ENCODE measurements at places on chromosomes 7 and 10.
A peak's percentile ranks its signal among the peaks of the same experiment; 100 is the strongest.

- DNase-seq = no peak
Measured at GRCh38 chr7:101870361-101871062, 53.1 kb downstream of the CUX1 start.

- DNase-seq = no peak
Measured at GRCh38 chr10:244227-244626, 109.0 kb downstream of the ZMYND11 start.

DNA sequence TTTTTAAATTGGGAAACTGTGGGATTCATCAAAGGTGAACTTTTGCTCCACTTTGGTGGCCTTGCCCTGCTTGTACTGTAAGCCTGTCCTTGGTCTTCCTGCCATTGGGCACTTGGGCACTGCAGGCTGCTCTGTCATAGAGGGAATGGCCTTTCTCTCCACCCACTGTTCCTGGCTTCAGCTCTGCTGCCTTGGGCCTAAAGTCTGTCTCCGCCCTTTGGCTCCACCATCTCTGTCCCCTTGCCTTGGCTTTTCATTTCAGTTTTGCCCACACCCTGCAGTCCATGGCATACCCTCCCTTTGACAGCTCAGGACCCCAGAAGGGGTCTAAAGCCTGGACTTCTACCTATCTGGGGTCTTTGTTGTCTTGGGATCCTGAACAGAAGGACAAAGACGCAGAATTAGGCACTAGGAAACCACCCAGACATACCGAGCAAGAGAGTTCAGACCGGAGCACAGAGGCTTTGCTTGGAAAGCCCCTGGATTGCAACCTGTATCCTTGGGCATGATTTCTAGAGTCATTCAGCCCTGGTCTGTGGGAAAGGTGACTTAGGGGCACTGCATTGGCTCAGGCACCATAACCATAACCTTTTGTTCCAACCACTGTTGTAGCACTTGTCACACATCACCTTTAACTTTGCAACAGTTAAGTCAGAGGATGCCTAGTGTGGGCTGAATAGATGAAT, 5.2 kb upstream of the ARHGAP22 start:
- no peak for DNase-seq

DNA sequence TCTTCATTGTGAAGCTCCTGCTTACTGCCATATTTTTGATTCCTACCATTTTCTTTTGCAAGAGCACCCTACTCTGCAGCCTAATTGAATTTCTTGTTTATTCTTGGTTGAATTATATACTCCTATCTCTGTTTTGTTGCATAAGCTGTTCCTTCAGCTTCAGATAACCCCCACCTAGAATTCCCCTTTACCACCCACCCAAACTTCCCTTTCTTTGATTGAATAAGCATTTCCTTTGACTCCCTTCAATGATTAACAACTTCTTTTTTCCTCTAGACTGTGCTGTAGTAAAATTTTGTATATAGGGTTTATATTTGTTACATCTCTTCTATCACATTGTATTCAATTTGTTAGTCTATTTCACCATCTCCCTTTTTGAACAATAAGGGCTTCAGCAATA, 168.1 kb downstream of the GPR37 start:
- DNase-seq = no peak

DNA sequence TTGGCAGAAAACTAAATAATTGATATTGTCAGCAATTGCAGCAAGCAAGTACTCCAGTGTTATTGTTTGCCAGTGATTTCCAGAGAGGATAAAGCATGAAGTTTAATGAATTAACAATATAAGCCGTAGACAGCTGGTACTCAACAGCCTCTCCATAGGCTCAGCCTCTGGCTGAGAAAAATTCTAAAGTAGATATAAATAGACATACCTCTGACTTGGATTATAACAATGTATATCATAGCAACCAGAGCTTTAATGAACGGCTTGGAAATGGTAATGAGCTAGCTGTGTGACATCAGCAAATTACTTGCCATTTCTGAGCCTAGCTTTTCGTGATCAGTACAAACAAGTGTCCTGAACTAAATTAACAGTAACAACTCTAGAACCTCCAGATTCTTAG, 1055.4 kb upstream of the AUTS2 start:
- DNase-seq = peak; percentile 41

DNA sequence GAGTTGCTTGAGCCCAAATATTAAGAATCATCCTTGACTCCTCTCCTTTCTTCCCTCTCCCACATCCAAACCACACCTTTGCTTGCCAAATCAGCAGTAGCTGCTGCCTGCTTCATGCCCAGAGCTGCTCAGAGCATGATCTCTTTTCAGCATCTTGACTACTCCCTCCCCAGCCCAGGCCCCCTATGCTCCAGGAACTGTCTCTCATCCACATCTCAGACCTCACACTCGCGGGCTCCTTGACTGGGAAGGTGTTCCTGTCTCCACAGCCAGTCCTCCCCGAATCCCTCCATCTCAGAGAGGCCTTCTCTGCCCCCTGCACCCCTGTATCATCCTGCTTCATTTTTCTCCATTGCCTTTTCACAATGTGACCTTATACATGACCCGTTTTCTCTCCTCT, 157.0 kb downstream of the DNAJB6 start:
- DNase-seq = no peak

- DNase-seq = no peak
Measured at GRCh38 chr7:78473021-78473420, 674.4 kb downstream of the PHTF2 start.
